Left colon (tissue), 2 donors: ENCODE measurements at places on chromosomes 2 and 18. TPM values are rescaled to one million over a fixed set of nuclear protein-coding genes. Genes with fewer than 3 reads are reported as not detected.

DNA sequence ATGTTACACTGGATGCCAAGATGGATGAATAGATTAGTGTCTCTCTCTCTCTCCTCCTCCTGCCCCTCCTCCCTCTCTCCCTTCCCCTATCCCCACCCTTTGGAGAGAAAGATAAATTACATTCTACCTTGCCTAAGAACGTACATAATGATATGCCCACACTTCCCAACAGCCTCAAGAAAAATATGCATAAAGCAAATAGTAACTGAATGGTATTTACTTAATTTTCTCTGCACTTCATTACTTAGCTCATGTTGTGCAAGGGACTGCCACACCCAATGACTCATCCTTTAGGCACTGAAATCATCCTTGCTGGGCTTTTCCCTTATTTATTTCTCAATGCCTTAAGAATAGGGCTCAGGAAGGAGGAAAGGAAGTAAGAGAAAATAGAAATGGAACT is 137.3 kb upstream of the PID1 start:
- DNase-seq, result no peak

GRCh38 chr2:3182848-3183247 is 194.8 kb downstream of the EIPR1 start:
- no peak for DNase-seq

DNA sequence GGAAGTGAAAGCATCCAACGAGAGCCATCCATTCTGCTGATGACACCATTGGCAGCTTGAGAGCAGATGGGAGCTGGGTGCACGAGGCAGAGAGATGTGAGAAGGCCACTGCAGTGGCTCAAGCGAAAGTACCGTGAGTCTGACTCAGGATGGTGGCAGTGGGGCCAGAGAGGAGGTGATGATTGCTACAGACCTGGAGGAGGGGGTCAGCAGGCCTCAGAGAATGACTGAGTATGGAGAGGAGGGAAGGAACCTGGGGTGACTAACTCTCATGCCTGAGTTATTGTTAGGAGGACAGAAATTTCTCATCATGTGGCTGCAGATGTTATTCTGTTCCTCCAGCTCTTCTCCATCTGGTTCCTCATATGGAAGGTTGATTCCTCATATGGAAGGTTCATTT is 8.8 kb upstream of the ZBTB7C start:
- DNase-seq, result no peak

CXCR1 gene
- 0.11 TPM for total RNA-seq

PIEZO2 gene
- total RNA-seq, result 1.3 TPM
